A549 treated with GW870086 at 1 μM for 4 hours (cell line): ENCODE measurements at places on chromosomes 7 and 10. TPM values are rescaled to one million over a fixed set of nuclear protein-coding genes. Genes with fewer than 3 reads are reported as not detected.

The GPR26 gene
- total RNA-seq: not detected in 5 replicates

The EGFR gene
- 75.8 to 111 TPM (median 109 TPM) in 5 replicates for total RNA-seq

The GFRA1 gene
- total RNA-seq: 7.7 to 12.4 TPM (median 10.0 TPM) in 5 replicates

The CHST15 gene
- 8.6 to 10.9 TPM (median 10.3 TPM) in 5 replicates for total RNA-seq

The CYP26C1 gene
- total RNA-seq: not detected in 5 replicates
